Left kidney (tissue), 8 donors: ENCODE measurements at places on chromosomes 13 and 19. TPM values are rescaled to one million over a fixed set of nuclear protein-coding genes. Genes with fewer than 3 reads are reported as not detected.

- DNase-seq = no peak
These were observed 24.2 kb downstream of the PPP1R37 start for GRCh38 chr19:45117167-45117594.

- no peak for DNase-seq
These were observed 799 bp downstream of the NR1H2 start for GRCh38 chr19:50377051-50377461.

DNA sequence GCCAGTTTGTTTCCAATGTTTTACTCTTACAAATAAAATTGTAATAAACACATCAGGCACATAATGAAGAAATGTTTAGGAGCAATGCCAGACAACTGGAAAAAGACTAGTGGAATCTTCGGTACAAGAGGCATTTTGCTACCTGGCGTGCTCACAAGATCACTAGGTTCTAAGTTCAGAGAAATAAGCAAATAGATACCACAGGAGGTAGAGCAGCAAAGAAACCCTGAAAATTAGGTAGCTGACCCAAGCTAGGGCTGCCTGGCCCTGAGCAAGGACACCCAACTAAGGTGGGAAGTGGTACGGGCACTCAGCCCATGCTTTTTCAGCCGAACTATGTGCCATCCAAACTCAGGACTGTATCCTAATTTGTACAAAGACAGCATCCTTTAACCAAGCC, 32.2 kb upstream of the TPP2 start:
- no peak for DNase-seq

DNA sequence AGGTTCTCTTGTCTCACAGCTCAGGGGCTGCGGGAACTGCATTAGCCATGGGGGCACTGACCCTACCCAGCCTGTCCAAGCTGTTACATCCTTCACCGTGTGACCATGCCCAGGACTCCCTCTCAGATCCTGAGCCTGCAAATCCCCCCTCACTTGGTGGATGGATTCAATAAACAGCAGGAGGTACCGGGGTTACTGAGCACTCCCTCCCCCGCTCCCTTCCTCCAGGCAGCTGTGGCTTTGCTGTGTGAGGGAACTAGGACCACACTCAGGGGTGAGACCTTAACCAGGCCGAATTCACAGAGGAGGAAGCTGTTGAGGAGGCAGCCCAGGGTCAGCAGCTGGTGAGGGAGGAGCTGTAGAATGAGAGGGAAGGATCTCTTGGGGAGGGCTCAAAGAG, 27.0 kb upstream of the CEACAM1 start:
- no peak for DNase-seq

- no peak for DNase-seq
These were observed 6.3 kb upstream of the RAX2 start for GRCh38 chr19:3778104-3778867.

GRCh38 chr13:66506979-66507378, 723.2 kb downstream of the PCDH9 start:
- no peak for DNase-seq

LILRA5 gene
- 0.45 TPM for polyA plus RNA-seq

CYP4F2 gene
- 0.13 TPM for polyA plus RNA-seq

ZSCAN1 gene
- 4.0 TPM for polyA plus RNA-seq

ZNF345 gene
- polyA plus RNA-seq = 22.9 TPM

COL4A2 gene
- polyA plus RNA-seq = 406 TPM

DAPK3 gene
- 34.6 TPM for polyA plus RNA-seq
